ENCODE measurements at places on chromosomes 2 and 18. TPM values are rescaled to one million over a fixed set of nuclear protein-coding genes. Genes with fewer than 3 reads are reported as not detected.

GRCh38 chr2:127638361-127639110 lies 7.4 kb upstream of the GPR17 start:
- peaks cover 18% of the 10 kb centered on the region for H3K4me1 ChIP-seq
- H3K27ac ChIP-seq, result peak overlapping the region; percentile 57
- no peak overlapping the region for H3K4me3 ChIP-seq
- H3K27me3 ChIP-seq, result no peaks in the 10 kb centered on the region
- H3K36me3 ChIP-seq, result no peaks in the 10 kb centered on the region
- DNase-seq, result no peak

DNA sequence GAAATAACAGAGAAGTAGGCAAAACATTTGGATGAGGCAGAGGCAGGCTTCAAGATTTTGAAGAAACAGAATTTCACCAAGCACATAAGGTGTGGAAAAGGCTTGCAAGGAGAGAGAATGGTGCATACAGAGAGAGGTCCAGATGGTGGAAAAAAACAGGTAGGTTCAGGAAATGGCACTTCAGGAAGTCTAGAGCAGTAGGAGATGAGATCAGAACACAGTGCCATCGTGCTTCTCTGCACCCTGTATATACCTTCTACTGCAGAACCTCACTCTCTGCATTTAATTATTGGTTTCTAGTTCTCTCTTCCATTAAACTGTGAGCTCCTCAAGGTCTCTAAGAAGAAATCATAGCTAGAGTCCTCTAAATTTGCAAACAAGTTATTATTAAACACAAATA lies 2.4 kb downstream of the PAIP2B start:
- H3K4me3 ChIP-seq, result peak overlapping the region; percentile 80
- peaks cover 20% of the 10 kb centered on the region for H3K27me3 ChIP-seq
- no peaks in the 10 kb centered on the region for H3K36me3 ChIP-seq
- H3K4me1 ChIP-seq, result peaks cover 14% of the 10 kb centered on the region
- no peak for DNase-seq

- DNase-seq, result no peak
- H3K4me3 ChIP-seq, result no peak overlapping the region
- peaks cover 9% of the 10 kb centered on the region for H3K4me1 ChIP-seq
- peaks cover 7% of the 10 kb centered on the region for H3K36me3 ChIP-seq
- no peaks in the 10 kb centered on the region for H3K27me3 ChIP-seq
- H3K27ac ChIP-seq, result no peak overlapping the region
Measured at GRCh38 chr2:151946250-151946884, 118.1 kb upstream of the ARL5A start.

DNA sequence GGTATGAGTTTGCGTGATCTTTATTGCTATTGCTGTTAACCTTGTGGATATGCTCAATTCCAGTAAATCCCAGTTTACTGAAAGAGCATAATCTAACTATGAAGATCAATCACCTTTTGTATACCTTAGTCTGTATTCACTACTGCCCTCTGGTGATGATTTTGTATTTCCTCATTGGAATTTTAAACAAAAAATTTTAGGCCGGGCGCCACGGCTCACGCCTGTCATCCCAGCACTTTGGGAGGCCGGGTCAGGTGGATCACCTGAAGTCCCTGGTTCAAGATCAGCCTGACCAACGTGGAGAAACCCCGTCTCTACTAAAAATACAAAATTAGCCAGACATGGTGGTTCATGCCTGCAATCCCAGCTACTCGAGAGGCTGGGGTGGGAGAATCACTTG lies 5.1 kb downstream of the COMMD1 start:
- no peaks in the 10 kb centered on the region for H3K36me3 ChIP-seq
- no peaks in the 10 kb centered on the region for H3K27me3 ChIP-seq
- no peak overlapping the region for H3K4me3 ChIP-seq
- no peak overlapping the region for H3K27ac ChIP-seq

DNA sequence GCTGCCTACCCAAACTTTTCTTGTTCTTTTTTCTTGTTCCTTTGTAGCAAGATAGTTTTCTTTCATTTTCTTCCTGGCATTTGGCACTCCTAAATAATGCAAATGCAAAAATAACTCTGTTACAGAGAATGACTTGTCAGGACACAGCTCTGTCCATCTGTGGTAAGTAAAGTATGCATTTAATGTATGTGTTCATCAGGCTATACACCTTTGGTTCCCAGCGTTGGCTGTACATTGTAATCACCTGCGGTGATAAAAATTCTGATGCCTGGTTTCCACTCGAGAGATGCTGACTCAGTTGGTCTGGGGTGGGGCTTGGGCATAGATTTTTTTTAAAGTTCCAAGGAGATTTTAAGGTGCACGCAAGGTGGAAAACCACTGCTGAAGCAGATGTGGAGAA lies at the start of gene SERPINB13:
Gene SERPINB13 (plus strand): TSS at position 378 of the 400 bp plus-strand sequence. CDS start 1,325 bp downstream, outside the sequence.
- H3K4me3 ChIP-seq, result no peak within 1 kb of the TSS
- DNase-seq, result no peak
- no peaks in the 10 kb centered on the region for H3K27me3 ChIP-seq
- H3K27ac ChIP-seq, result no peak within 1 kb of the TSS

DNA sequence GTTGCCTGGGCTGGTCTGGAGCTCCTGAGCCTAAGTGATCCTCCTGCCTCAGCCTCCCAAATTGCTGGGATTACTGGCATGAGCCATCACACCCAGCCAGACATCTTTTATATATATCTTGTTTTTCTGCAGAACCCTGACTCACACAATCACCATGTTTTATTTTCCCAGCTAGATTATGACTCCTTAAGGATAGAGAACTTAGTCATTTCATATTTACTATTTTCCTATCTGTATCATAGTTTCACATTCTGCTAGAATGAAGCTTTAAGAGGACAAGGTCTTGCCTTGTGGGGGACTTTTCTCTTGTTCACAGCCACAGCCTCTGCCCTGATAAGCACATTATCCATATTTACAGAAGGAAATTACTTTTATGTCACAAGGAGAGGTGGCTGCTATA lies 73.9 kb downstream of the LBH start:
- no peak overlapping the region for H3K4me3 ChIP-seq
- no peak overlapping the region for H3K27ac ChIP-seq
- peaks cover 7% of the 10 kb centered on the region for H3K4me1 ChIP-seq
- no peak for DNase-seq
- no peaks in the 10 kb centered on the region for H3K36me3 ChIP-seq

DNA sequence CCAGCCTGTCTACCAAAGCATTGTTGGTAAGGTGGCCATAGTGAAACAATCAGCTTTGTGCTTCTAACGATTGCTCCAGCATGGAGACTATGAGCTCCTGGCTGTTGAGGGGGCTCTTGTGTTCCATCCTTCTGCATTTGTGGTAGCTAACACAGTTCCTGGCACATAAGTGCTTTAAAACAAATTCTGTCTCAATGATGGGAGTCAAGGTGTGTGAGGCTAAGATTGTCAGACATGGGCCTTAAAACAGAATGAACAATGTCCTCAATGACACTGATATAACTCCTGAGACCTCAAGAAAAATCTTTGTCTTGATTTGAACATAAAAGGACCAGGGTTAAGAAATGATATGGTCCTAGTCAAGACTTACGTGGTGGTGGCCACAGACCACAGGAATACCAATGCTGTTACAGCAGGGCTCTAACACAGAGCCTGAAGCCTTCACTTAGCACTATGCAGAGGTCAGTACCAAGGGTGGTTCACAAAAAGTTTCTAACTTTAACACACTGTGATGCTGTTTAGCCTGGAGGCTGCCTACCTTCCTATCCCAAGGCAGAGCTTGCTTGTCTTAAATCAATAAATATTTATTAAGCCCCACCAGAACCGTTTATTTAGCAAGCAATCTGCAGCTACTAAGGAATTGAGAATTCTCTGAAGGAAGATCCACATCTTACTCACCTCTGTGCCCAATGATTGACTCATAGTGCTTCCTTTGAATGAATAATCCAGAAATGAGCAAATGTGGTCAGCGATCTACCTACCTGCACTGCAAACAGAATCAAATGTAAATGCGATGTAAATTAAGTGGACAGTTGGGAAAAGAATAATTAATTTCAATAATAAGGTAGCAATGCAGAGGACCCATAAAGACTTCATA lies 35.1 kb downstream of the EVA1A start:
- H3K27me3 ChIP-seq, result no peaks in the 10 kb centered on the region
- no peak overlapping the region for H3K27ac ChIP-seq
- no peaks in the 10 kb centered on the region for H3K4me1 ChIP-seq

DNA sequence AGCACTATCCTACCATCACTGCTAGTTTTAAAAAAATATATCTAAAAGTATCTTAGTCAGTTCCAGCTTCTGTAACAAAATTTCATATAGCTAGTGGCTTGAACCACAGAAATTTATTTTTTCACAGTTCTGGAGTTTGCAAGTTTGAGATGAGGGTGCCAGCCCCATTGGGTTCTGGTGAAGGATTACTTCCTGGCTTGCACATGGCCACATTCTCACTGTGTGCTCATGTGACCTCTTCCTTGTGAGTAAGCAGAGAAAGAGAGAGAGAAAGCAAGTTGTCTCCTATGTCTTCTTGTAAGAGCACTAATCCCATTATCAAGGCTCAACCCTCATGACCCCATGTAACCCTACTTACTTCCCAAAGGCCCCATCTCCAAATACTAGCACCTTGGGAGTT lies 158.9 kb downstream of the DOK6 start:
- DNase-seq, result no peak
- H3K36me3 ChIP-seq, result no peaks in the 10 kb centered on the region
- H3K27ac ChIP-seq, result no peak overlapping the region
- no peak overlapping the region for H3K4me3 ChIP-seq
- H3K27me3 ChIP-seq, result no peaks in the 10 kb centered on the region

- H3K36me3 ChIP-seq, result no peaks in the 10 kb centered on the region
- no peak for DNase-seq
- H3K27ac ChIP-seq, result no peak overlapping the region
- H3K27me3 ChIP-seq, result no peaks in the 10 kb centered on the region
- H3K4me1 ChIP-seq, result no peaks in the 10 kb centered on the region
Measured at GRCh38 chr18:49866680-49867079, 53.3 kb upstream of the ACAA2 start.

DNA sequence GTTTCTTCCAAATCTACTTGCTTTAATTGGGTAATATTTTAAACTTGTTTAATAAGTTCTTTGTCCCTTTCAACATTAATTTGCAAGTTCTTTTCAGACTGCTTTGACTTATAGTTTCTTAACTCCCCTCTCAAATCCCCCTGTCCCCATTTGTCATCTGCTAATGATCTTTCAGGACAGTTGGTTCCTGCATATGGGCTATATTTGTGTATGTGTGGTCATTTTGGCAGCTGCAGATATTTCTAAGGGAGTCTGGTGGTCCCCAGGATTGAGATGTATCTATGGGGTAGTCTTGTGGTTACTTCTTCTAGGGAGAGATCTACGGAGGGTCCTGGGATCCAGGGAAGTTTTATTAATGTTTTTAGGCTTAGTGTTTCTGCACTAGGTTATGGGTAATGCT lies 120.6 kb upstream of the SP3 start:
- H3K4me3 ChIP-seq, result no peak overlapping the region
- H3K36me3 ChIP-seq, result peaks cover 18% of the 10 kb centered on the region
- H3K4me1 ChIP-seq, result peaks cover 19% of the 10 kb centered on the region
- H3K27me3 ChIP-seq, result no peaks in the 10 kb centered on the region
- DNase-seq, result no peak

- peaks cover 2% of the 10 kb centered on the region for H3K4me1 ChIP-seq
- H3K27me3 ChIP-seq, result no peaks in the 10 kb centered on the region
- no peaks in the 10 kb centered on the region for H3K36me3 ChIP-seq
- no peak overlapping the region for H3K27ac ChIP-seq
Measured at GRCh38 chr18:52348209-52348608, 8.2 kb downstream of the DCC start.

DNA sequence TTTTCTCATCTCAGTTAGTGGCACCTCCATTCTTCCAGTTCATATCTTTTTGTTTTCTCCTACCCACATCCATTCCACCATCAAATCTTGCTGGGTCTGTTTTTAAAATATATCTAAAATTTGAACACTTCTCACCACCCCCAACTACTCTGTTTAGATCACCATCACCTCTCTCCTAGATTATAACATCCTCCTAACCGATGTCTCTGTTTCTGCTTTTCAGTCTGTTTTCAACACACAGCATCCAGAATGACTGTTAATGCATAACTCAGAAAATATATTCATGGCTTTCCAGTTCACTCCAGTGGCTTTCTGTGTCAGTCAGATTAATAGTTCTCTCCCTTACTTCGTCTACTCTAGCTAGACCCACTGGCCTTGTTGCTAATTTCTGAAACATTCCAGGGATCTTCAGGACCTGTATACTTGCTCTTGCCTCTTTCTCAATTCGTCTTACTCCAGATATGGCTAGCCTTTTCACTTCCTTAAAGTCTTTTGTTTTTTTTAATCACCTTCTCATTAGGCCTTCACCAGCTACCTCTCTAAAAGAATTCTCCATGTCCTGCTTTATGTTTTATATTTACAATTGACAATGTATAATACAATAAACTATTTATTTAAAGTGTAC lies 105.3 kb downstream of the COMMD1 start:
- no peaks in the 10 kb centered on the region for H3K4me1 ChIP-seq
- no peak overlapping the region for H3K27ac ChIP-seq
- no peak for DNase-seq
- no peaks in the 10 kb centered on the region for H3K36me3 ChIP-seq

GRCh38 chr18:69220529-69220928 lies 180.2 kb upstream of the DOK6 start:
- DNase-seq, result no peak
- H3K36me3 ChIP-seq, result no peaks in the 10 kb centered on the region
- H3K4me3 ChIP-seq, result no peak overlapping the region

DNA sequence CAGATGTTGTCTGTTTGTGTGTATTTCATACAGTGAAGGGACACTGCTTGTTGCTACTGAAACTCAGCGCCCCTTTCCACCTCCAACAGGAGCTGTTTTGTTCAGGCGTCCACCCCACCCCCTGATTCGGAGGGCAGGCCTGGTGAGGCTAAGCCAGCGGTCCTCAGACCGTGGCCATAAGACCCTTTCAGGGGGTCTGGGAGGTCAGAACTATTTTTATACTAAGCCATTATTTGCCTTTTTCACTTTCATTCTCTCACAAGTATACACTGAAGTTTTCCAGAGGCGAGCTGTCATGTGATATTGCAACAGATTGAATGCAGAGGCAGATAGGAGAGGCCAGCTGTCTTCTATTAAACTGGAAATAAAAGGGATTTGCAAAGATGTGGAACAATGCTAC lies 39.7 kb upstream of the IGFBP5 start:
- DNase-seq, result peak; percentile 9
- no peak overlapping the region for H3K27ac ChIP-seq
- no peaks in the 10 kb centered on the region for H3K36me3 ChIP-seq
- H3K4me1 ChIP-seq, result peaks cover 57% of the 10 kb centered on the region
- H3K27me3 ChIP-seq, result no peaks in the 10 kb centered on the region

DNA sequence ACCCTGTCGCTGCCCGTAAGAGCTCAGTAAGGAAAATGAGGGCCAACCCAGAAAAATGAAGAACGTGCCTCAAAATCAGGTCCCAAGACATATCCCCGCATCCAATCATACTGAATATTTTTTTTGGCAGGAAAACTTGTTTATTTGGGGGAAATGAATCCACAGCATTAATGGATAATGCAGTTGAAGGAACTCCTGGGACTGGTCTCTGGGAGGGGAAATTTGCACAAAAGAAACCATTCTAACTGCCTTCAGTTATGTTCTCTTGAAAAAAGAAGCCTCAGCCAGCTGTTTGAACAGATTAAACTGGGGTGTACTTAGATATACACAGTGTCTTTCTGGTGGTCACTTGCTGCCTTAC lies 61.3 kb downstream of the SPRED2 start:
- no peaks in the 10 kb centered on the region for H3K27me3 ChIP-seq
- H3K27ac ChIP-seq, result no peak overlapping the region
- no peak for DNase-seq
- no peaks in the 10 kb centered on the region for H3K36me3 ChIP-seq
- peaks cover 46% of the 10 kb centered on the region for H3K4me1 ChIP-seq

Gene RAD51AP2
- 0.16 TPM for total RNA-seq

Gene EIF4E2
- total RNA-seq, result 89.0 TPM

Gene BAZ2B
- total RNA-seq, result 76.2 TPM

Gene IL36G
- total RNA-seq, result not detected

Gene KYNU
- 0.26 TPM for total RNA-seq

Gene CCDC74A
- 24.0 TPM for total RNA-seq

Gene UCN
- total RNA-seq, result 1.6 TPM

Measured in neural crest cell (in vitro differentiated cells).